ENCODE measurements at places on chromosomes 4 and X.

DNA sequence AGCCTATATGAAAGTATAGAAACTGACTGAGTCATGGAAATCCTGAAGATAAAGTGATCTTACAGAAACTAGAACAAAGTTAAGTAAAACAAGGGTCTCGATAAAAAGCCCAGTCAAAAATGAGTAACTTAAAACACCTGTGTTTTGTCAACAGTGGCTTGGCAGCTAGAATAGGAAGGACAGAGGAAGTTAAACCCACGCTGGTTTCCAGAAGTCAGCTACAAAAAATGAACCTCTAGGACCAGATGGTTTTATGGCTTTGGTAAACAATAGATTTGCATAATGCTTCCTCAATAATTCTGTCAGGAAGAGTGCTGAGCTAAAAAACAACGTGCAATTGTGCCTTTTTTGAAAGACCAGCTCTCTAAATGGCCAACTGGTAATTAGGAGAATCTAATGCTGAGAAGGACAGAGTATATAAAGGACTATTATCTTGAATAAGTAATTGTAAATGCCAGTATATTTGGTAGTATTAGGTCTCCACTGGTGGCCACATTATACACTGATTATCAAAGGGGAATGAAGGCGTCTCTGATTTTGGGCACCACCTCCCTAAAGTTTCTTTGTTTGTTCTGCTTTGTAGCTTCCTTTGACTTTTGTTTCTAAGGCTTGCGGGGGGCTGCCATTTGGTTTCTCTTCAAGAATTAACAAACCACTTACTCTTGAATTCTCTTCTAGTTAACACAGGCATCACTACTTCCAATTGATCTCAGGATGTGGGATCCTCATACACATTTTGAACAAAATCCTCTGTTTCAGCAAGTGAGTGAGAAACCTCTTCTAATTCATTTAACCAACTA is 72.2 kb upstream of the PPP3CA start:
- DNase-seq: peak; percentile 3

- no peak for DNase-seq
Measured at GRCh38 chr4:23697001-23697528, 192.8 kb downstream of the PPARGC1A start.

- no peak for DNase-seq
Measured at GRCh38 chrX:17433965-17434364, 59.0 kb downstream of the NHS start.

- no peak for DNase-seq
Measured at GRCh38 chr4:174592256-174592984, 70.1 kb upstream of the HPGD start.

- DNase-seq: peak; percentile 9
Measured at GRCh38 chrX:7996414-7996813, 69.2 kb upstream of the PNPLA4 start.

DNA sequence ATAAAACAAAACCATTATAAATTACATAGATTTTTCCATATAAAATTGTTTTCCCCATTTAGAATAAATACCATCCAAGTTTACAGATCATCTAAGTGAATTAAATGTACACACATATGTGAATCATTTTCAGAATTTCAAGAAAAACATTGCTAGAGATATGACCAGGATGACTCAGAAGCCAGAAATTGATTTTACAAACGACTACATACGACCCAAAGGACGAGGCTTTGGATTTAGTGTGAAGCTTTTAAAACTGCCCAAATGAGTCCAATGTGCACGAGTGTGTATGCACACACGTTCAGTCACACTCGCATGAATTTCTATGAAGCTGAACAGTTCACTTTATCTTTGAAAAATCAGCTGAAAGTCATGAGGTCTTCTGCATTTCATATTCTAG is 37.9 kb downstream of the MFAP3L start:
- DNase-seq: no peak

DNA sequence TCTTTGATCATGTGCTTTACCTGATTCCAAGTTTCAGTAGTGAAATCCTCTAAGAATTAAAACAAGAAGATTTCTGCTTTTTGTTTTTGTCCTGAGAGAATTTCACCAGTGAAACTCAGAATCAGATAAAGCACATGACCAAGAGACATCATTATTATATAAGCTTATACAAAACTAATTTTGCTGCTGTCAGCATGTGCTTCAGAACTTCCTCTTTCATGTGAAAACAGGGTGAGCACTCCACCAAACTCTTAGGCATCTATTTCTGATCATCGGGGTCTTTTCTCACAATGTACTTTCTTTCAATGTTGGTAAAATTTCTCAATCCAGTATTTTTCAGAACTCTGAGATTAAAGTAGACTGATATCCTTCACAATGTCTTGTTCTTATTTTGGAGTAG is 152.1 kb downstream of the SLC39A8 start:
- DNase-seq: no peak

DNA sequence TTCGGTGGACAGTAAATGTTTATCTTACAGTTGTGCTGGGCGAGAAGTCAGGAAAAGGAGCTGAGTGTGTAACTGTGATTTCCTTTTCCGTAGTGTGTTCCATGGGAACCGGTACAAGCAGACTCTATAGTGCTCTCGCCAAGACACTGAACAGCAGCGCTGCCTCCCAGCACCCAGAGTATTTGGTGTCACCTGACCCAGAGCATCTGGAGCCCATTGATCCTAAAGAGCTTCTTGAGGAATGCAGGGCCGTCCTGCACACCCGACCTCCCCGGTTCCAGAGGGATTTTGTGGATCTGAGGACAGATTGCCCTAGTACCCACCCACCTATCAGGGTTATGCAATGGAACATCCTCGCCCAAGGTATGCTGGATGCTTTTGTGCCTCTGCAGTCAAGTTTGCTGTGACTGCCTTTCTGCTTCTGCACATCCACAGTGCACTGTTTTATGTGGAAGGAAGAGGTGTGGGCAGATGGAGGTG is 27.4 kb downstream of the NOCT start:
- DNase-seq: no peak

All from inflammatory macrophage treated with lipopolysaccharide for 1 hour (primary cell).